ENCODE measurements at places on chromosomes 4 and X. TPM values are rescaled to one million over a fixed set of nuclear protein-coding genes. Genes with fewer than 3 reads are reported as not detected.
A peak's percentile ranks its signal among the peaks of the same experiment; 100 is the strongest.

DNA sequence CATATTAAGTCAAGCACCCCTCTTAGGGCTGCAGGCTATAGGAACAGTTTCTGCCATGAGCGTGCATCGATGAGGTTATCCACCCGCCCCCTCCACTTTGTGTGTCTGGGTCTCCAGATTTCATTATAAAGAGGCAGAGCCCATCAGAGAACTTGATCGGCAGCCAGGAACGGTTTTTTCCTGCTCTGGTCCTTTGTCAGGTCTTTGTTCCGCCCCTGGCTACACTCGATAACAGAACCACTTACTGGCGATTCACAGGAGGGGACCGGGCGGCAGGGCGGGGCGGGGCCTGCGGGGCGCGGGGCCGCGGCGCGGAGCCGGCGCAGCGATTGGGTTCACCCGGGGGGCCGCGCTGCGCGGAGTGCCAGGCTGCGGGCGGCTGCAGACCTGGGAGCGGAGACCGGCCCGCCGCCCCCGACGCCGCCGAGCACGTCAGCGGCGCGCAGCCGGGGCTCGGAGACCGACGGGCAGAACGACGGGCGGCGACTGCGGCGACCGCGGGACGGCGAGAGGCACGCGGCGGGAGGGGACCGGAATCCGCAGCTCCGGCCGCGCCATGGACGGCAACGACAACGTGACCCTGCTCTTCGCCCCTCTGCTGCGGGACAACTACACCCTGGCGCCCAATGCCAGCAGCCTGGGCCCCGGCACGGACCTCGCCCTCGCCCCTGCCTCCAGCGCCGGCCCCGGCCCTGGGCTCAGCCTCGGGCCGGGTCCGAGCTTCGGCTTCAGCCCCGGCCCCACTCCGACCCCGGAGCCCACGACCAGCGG is at the start of gene SLC10A4:
TSS of gene SLC10A4 (plus strand) at position 338 of the 771 bp plus-strand sequence. CDS start at position 557, 219 bp downstream.
- peak; percentile 73 for DNase-seq

- DNase-seq, result no peak
Measured at GRCh38 chrX:49880668-49881067, 1.4 kb downstream of the USP27X start.

The DNAAF6 gene
- total RNA-seq, result not detected

The SPANXN4 gene
- total RNA-seq, result not detected

The IRS4 gene
- 70.1 TPM for total RNA-seq

DNA sequence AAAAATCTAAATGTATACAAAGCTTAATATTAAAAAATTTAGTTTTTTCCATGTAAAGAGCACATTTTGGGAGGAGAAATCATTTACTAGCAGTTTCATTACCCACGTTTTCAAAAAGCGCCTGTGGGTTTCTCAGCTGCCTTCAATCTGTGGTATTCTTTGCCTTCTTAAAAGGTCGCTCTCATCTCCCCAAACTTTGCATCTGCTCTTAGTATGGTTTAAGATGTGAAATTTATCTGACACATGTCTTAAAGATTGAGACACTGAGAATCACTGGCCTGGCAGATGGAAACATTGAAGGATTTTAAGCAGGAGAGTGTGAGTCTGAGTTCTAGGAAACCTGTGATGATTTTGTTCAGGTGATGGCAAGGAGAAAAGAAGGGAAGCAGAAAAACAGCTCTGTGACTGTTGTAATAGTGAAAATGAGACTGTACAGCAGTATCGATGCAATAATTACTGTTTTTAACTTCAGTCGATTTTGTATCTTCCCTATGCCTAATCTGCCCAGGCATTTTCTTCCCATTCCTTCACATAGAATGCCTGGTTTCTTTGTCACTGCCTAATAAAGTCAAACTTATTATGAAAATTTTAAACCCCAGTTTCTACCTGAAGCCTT is 75.9 kb downstream of the PAQR3 start:
- no peak for DNase-seq

The GRSF1 gene
- 87.4 TPM for total RNA-seq

DNA sequence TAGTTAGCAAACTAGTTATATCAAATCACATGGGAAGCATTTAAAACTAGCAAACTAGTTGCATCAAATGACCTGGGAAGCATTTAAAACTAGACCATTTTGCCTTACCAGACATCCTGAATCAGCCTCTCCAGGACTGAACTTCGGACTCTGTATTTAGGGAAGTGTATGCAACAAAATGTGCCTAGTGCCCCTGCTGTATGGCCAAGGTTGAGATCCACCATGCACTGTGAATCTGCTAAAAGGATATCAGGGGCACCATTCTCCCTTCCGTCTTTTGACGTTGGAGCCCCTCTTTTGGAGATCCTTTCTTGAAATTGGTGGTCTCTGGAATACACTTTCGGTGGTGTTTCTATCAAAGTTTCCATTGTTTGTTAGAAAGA is 49.5 kb downstream of the CCNI start:
- no peak for DNase-seq

- DNase-seq, result no peak
Measured at GRCh38 chr4:76280488-76281441, 25.8 kb upstream of the STBD1 start.

- DNase-seq, result peak; percentile 68
Measured at GRCh38 chrX:16695079-16695676, 17.3 kb downstream of the CTPS2 start.

GRCh38 chrX:39307488-39307887 is 506.2 kb downstream of the MID1IP1 start:
- DNase-seq, result no peak

The PHEX gene
- total RNA-seq, result 0.06 TPM

- DNase-seq, result no peak
Measured at GRCh38 chr4:151231915-151232595, 44.9 kb upstream of the PRSS48 start.

DNA sequence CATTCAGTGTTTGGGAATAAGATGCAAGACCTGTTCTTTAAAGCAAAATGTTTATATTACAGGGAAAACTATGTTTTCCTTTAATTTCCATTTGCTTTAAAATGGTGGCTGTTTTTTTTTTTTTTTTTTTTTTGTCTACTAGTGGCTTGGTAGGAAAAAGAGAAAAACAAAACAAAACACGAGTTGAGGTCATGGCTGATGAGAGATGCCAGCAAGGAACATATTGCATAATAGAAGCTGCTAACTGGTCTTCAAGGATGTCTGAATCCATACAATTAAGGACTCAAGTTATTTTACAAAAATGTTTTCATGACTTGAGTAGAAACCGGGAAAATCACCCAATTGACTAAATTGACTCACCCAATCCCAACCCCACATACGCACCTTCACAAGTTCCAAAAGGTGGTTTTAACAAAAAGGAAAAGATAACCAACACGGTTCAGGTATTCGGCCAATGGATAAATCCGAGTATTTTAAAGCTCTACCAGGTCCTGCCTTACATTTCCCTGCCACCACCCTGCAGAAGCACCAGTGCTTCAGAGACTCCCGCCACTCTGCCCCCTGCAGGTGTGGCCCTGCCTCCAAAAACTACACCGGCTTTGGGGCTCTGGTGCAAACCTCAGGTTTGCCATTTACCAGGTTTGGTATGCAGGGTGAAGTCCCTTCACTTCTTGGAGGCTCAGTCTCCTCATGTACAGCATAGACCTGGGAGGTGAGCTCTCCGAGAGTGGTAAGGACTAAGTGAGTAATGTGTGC is 27.1 kb downstream of the PIR start:
- DNase-seq, result peak; percentile 39

The SNCA gene
- total RNA-seq, result 5.6 TPM

- no peak for DNase-seq
Measured at GRCh38 chrX:11214346-11215190, 78.6 kb upstream of the AMELX start.

GRCh38 chr4:147430111-147430510 is 50.8 kb upstream of the EDNRA start:
- DNase-seq, result no peak

The HDX gene
- 8.3 TPM for total RNA-seq

Measured in neural progenitor cell (in vitro differentiated cells).